Lung (tissue), 17 donors: ENCODE measurements at places on chromosomes 1 and 21. TPM values are rescaled to one million over a fixed set of nuclear protein-coding genes. Genes with fewer than 3 reads are reported as not detected.

ALDH4A1 gene
- total RNA-seq, result 6.4 TPM

GRCh38 chr21:44434568-44434925 is 20.8 kb upstream of the LRRC3 start:
- no peak for DNase-seq
- H3K27ac ChIP-seq, result no peak overlapping the region
- no peak overlapping the region for H3K4me3 ChIP-seq
- H3K27me3 ChIP-seq, result no peaks in the 10 kb centered on the region
- no peaks in the 10 kb centered on the region for H3K4me1 ChIP-seq

DNA sequence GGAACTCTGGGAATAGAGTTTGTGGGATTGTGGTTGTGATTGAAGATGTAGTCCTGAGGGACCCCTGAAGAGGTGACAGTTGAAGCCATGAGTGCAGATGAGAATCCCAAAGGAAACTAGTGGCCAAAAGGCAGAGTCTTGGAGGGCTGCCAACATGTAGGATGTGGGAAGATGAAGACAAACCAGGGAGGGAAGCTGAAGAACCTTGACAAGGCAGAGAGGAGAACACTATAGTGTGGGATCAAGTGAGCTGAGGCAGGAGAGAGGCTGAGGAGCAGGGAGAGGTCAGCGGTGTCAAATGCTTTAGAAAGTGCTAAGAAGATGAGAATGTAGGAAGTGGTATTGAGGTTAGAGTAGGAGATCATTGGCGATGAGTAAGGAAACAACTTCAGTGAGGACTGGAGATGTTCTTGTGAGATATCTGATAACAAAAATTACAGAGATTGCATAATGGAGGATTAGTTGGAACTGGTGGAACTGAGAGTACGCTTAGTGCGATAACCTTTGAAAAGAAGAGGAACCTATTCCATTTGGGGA is 88.5 kb upstream of the VCAM1 start:
- H3K27me3 ChIP-seq, result no peaks in the 10 kb centered on the region
- no peak overlapping the region for H3K27ac ChIP-seq
- DNase-seq, result peak; percentile 46
- H3K4me1 ChIP-seq, result peaks cover 9% of the 10 kb centered on the region
- H3K4me3 ChIP-seq, result no peak overlapping the region

DNA sequence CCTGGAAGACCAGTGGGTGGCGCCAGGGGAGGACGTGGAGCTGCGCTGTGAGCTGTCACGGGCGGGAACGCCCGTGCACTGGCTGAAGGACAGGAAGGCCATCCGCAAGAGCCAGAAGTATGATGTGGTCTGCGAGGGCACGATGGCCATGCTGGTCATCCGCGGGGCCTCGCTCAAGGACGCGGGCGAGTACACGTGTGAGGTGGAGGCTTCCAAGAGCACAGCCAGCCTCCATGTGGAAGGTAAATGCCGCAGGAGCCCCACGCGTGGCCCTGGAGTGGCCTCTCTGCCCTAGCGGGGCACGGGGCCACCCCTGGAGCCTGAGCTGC is 75.2 kb downstream of the OBSCN start:
- no peaks in the 10 kb centered on the region for H3K4me1 ChIP-seq
- DNase-seq, result no peak
- H3K27me3 ChIP-seq, result no peaks in the 10 kb centered on the region
- no peak overlapping the region for H3K4me3 ChIP-seq
- H3K36me3 ChIP-seq, result peaks cover 8% of the 10 kb centered on the region

- no peaks in the 10 kb centered on the region for H3K27me3 ChIP-seq
- no peak overlapping the region for H3K27ac ChIP-seq
- DNase-seq, result no peak
- no peak overlapping the region for H3K4me3 ChIP-seq
Measured at GRCh38 chr1:208967334-208967733, 616.2 kb upstream of the CAMK1G start.

DNA sequence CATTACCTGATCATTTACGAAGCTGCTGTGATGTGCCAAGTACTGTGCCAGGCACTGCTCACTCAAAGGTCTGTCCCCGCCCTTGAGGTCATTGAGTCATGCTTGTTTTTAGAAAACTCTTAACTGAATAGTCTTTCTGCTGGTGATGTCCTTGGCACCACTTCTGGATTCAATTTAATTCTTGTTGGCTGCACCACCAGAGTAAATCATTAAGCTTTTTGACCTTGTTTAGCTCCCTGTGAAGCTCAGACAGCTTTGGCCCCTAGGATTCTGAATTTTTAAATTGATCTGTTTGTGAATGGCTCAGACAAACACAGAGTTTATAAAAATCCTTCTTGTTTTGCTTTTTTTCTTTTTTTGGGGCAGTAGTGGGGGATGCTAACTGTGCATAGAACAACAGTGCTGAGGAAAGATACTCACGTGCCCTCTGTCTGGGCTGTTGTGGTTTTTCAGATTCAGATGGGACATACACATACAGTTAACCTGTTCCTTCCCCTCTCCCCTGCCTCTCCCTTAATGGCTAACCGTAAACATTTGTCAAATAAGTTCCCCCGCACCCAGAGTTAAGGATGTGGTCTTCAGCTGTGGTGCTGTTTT is 67.6 kb downstream of the MTR start:
- no peaks in the 10 kb centered on the region for H3K27me3 ChIP-seq
- peak; percentile 18 for DNase-seq
- H3K4me1 ChIP-seq, result peaks cover 14% of the 10 kb centered on the region
- peak overlapping the region; percentile 88 for H3K27ac ChIP-seq

DNA sequence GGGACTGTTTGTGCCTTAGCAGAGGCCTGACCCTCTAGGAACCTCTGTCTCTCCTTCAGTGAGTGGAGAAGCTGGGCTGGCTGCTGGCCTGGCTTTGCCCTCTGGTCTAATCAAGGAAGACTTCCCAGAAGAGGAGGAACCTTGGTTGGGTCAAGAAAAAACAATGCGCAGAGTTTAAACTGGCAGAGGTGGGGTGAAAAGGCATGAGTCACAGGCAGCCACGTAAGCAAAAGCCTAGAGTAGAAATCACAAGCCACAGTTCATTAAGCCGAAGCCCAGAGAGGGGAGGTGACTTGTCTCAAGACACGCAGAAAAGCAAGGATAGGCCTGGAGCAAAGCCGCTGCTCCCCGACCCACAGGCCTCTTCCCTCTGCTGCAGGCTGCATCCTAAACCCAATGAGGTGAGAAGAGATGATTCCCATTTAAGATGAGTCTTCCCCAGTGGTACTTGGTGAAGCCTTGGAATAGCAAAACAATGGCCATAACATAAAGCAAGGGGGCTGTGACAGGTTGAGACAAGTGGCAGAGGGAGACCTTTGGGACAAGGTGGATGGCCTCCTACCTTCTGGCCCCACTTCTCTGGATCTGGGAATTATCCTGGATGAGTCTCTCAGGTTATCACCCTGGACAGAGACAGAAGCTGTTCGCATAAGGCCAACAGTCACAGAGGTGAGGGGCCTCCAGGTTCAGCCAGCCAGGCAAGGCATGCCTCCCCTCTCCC is 7.7 kb downstream of the PDZK1IP1 start:
- no peak overlapping the region for H3K27ac ChIP-seq
- DNase-seq, result no peak
- no peaks in the 10 kb centered on the region for H3K27me3 ChIP-seq
- H3K4me1 ChIP-seq, result peaks cover 5% of the 10 kb centered on the region
- H3K36me3 ChIP-seq, result no peaks in the 10 kb centered on the region

DNA sequence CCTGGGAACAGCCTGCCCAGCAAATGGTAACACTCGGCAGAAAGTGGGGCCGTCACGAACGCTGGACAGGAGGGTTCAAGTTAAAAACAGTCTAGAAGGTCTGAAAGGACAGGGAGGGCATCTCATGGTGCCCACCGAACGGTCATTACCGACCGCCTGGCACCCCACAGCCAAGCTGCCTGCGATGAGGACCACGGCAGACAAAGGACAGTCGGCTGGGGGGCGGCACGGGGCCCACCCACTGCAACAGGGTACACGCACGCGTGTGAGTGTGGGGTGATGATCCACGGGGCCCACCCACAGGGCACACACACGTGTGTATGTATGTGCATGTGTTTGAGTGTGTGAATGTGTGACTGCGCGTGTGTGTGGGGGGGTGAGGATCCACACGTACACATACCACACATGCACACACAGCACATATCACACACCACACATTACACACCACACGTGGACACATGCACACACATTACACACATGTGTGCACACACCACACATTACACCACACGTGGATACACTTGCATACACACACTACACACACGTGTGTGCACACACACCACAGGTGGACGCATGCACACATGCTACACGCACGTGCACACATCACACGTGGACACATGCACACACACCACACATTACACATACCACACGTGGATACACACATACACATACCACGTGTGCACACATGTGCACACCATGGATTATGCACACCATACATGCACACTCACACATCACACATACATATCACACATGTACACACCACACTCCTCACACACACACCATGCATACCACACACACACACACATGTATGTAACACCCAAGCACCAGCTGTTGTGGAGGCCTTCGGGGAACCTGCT is 63.2 kb downstream of the SLC19A1 start:
- H3K4me3 ChIP-seq, result no peak overlapping the region
- peaks cover 3% of the 10 kb centered on the region for H3K27me3 ChIP-seq
- H3K27ac ChIP-seq, result no peak overlapping the region

GRCh38 chr1:45508295-45509151 is 8.4 kb downstream of the MMACHC start:
- no peak overlapping the region for H3K27ac ChIP-seq
- no peaks in the 10 kb centered on the region for H3K4me1 ChIP-seq
- no peak for DNase-seq
- no peak overlapping the region for H3K4me3 ChIP-seq

DNA sequence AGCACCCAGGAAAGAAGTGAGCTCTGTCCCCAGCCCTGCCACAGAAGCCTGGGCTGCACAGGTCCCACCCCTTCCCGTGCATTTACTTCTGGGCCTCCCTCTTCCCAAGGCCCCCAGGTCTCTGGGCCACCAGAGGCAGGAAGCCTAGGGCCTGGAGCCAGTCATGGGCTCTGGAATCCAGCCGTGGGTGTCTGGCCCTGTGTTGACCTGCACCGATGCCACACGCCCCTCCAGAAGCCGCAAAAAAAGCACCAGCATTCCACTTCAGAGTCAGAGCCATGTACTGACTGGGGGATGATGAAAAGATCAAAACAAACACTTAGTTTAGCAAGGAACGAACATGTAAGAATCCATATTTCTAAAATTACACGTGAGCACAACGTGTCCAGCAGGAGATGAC is 141.7 kb downstream of the NPHP4 start:
- no peak overlapping the region for H3K4me3 ChIP-seq
- H3K27me3 ChIP-seq, result no peaks in the 10 kb centered on the region
- H3K36me3 ChIP-seq, result no peaks in the 10 kb centered on the region
- no peak for DNase-seq
- no peak overlapping the region for H3K27ac ChIP-seq
- H3K4me1 ChIP-seq, result no peaks in the 10 kb centered on the region

DNA sequence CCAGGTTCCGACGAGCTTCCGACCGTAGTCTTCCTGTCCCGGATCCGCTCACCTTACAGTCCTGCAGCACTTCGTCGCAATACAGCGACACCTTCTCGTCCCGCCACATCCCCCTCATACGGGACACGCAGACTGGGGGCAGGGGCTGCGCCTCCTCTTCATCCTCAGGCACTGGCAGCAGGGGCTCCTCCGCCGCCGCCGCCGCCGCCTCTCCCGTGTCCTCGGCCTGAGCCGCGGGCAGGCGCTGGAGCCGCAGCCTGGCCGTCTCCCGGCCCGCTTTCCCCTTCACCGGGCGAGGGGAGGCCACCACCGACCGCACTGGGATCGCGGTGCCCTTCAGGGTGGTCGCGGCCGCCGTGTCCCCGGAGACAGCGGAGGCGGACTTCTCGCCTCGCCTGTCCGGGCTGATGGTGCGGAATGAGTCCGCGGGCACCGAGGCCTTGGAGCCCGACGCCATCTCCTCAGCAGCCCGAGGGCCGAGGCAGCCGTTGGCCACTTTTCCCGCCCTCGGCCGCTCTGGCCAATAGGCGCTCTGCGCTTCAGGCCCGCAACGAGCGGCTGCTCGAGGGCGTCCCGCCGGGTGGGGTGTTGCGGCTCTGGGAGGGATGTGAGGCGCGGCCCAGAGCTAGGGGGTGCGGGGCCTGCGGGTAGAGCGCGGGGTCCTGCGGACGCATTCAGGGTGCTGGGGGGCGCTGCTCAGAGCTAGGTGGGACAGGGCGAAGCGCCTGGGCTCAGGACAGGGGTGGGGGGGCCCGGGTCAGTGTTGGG is at the start of gene SHCBP1L:
Gene SHCBP1L (minus strand): TSS at position 490 of the 768 bp plus-strand sequence. CDS start 33 bp downstream, at position 457.
- H3K27me3 ChIP-seq, result peaks cover 6% of the 10 kb centered on the region
- no peak within 1 kb of the TSS for H3K27ac ChIP-seq
- no peaks in the 10 kb centered on the region for H3K4me1 ChIP-seq
- no peak within 1 kb of the TSS for H3K4me3 ChIP-seq
- DNase-seq, result peak; percentile 37

DNA sequence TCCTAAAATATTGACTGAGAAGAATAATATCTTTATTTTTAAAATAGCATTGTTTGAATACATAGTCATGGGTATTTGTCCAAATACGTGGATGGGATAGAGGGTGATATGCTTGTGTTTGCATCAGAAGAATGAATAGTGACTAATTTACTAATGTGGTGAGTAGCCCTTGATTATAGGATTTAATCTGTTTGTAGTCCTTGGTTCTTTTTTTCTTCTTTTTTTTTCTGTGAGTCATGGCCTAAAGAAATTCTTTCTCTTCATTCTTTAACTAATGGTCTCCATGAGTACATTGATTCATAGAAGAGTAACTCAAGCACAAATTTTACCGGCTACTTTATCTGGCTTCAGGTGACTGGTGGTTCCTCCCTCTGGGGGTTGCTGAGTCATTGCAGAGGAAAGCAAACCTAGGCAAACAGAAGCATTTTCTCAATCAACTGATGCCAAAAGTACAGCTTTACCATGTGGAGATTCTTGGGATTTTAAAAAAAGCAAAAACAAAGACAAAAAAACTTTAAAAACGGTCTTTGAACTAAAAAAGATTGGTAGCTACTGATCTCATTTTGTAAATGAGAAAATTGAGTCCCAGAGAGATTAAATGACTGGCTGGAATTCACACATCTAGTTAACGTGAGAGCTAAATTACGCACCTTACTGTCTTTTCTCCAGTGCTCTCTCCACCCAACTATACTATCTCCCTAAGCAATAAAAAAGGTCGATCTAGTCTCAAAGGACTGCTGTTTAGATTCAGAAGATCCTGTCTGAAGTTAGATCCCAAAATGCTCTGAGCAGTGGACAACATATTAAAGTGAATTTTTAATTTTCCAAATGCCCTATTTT is 40.5 kb downstream of the AK5 start:
- no peak for DNase-seq
- H3K36me3 ChIP-seq, result no peaks in the 10 kb centered on the region
- H3K27me3 ChIP-seq, result no peaks in the 10 kb centered on the region
- no peaks in the 10 kb centered on the region for H3K4me1 ChIP-seq
- no peak overlapping the region for H3K27ac ChIP-seq
